Stimulated activated CD8-positive, alpha-beta memory T cell treated with anti-CD3 and anti-CD28 coated beads, Interleukin-15, amount 100 ng/mL, for 4 hours (primary cell): ENCODE measurements at places on chromosomes 7 and 10.

DNA sequence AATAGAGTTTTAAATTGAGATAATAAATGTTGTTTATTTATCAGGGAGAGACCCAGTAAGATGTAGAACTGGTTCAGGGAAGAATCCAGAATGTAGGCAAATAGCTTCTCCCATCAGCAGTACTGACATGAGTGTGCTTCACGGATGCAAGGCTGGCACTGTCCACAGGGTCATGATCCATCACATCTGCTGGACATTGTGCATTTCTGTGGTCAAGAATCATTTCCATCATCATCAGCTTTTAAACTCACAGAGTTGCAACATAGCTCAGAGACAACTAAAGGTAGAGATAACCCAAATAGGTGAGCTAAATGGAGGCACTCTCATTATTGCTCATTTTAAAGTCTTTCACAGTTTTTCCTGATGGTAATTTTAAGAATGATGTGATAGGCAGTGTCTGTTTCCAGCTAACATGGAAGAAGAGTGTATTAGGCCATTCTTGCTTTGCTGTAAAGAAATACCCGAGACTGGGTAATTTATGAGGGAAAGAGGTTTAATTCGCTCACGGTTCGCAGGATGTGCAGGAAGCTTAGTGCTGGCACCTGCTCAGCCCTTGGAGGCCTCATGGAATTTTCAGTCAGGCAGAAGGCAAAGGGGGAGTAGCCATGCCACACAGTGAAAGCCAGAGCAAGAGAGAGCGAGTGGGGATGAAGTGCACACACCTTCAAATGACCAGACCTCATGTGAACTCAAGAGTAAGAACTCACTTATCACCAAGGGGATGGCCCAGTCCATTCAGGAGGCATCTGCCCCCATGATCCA, 80.8 kb downstream of the INPP5A start:
- no peak for DNase-seq

DNA sequence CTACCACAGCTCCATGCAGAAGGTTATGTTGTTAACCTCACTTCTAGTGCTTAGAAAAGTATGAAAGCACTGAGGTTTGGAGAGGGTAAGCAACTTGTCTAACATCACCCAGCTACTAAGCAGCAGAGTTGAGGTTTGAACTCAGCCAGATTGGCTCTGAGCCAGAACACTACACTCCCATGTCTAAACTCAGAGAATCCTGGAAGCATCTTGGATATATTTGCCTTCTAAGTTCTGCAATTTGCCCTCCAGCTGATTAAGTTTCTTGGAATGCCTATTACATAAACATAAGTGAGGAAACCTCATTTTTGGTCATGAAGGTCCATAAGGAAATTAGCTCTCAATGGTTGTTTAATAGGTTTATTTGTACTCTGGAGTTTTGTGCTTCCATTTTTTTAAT, 78.1 kb upstream of the PHYHIPL start:
- no peak for DNase-seq

DNA sequence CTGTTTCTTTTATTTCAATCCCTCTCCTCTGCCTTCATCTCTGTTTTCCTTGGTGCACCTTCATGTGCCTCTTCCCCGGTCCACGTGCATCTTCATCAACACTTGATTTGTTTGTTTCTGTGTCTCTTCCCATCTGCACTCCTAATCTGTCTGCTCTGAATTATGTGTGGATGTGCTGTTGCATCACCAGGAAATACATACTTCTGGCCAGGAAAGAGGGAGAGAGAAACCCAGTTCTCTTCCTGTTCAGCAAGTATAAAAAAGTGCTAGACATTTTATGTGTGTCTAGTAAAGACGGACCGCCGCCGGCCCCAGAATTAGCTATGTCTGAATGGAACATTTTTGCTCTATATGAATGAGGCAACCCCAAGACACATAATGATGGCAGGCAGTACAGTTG, 93.8 kb downstream of the CALD1 start:
- no peak for DNase-seq

DNA sequence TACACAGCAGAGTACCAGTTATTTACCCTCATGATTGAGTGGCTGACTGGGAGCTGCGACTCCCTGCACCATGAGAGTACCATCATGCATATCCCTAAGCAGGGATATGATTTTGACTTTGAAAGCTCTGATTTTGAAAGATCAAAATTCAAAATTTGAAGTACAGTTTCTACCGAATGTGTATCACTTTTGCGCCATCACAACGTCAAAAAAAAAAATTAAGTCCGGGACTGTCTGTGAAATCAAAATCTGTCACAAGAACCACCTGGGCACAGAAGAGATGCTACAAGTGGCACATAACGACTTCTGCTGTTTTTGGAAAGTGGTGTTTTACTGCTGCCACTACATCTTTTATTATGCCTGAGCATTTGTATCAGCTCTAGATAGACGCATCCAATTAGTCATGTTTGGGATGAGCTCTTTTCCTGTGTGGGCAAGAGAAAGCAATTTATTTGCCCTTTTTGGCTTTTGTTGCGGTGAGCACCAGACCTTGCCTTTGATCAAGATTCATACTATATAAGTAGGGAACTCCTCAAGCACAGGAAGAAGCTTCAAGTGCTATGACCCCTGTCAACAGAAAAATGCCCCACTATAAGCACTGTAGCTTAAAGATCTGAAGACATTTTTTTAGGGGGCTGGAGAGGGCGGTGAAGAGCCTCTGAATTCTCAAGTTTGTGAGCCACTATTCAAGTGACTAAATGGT, 10.7 kb downstream of the MTPN start:
- no peak for DNase-seq

- DNase-seq, result peak; percentile 57
Observed at GRCh38 chr10:100046021-100046486, 35.6 kb downstream of the CPN1 start.

DNA sequence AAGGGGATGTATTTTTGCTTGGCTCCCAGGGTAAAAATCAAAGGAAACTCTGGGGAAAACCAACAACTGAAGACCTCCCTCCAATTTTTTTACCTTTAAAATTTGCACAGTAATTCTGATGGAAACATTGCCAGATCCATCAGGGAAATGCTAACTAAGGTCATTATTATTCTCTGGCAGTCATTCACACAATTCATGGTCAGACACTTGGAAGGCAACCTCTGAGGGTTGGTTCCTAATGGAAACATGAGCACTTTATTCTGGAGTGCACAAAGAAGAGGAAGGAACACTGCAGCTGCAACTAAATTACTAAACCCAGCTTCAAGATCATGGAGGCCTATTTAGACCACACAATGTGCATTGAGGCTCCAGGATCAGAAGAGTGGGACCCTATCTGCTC, 34.2 kb downstream of the SRI start:
- no peak for DNase-seq

- no peak for DNase-seq
Observed at GRCh38 chr10:125152450-125153368, 7.7 kb downstream of the CTBP2 start.

GRCh38 chr10:4450981-4451908, 374.8 kb upstream of the AKR1E2 start:
- DNase-seq, result no peak

- no peak for DNase-seq
Observed at GRCh38 chr10:68987611-68988010, 992 bp upstream of the KIFBP start.

DNA sequence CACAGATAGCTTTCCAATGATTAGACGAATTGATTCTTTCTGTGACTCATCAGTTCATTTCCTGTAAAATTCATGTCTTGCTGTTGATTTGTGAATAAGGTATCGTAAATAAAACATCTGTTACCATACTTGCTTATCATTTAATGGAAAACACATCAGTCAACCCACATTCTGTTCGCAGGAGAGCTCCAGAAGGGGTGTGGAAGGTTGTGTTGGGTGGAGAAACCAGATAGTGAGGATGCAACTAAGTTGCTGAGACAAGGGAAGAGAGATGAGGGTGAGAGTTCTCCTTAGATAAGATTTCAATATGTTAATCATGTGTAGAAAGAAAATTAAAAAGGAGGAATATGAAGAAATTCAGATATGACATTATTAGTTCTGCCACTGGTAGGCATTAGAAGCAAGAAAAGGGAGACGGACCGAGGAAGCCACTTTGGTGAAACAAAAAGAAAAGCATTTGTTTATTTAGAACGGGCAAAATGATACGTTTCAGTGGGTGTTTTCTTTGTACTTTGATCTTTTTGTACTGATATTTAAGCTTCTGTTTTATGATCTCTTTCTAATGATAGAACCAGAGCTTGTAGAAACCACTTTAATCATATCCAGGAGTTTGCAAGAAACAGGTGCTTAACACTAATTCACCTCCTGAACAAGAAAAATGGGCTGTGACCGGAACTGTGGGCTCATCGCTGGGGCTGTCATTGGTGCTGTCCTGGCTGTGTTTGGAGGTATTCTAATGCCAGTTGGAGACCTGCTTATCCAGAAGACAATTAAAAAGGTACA, 7.8 kb downstream of the CD36 start:
- DNase-seq, result no peak

DNA sequence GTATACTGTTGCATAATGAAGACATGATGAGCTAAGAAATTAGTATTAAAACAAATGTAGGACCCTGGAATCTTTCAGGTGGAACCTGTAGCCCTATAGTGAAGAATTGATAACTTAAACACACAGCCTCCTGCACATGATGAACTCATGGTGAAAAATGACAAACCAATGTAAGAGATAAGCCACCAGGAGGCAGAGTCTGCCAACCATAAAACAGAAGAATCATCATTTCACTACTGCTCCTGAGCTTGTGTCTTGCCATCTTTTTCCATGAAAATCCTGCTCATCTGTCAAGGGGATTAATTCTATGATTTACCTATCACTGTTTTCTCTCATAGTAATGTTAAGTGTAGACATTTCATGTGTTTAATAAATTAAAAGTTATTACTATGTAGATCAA, 363.9 kb downstream of the MALRD1 start:
- DNase-seq, result no peak

GRCh38 chr7:47536661-47537611, 45.0 kb downstream of the TNS3 start:
- DNase-seq, result no peak

GRCh38 chr10:123666318-123667236, at the start of gene GPR26:
Gene GPR26, plus strand, starts transcription at chr10:123666355. Its CDS starts 53 bp downstream, at chr10:123666408.
- DNase-seq, result no peak

DNA sequence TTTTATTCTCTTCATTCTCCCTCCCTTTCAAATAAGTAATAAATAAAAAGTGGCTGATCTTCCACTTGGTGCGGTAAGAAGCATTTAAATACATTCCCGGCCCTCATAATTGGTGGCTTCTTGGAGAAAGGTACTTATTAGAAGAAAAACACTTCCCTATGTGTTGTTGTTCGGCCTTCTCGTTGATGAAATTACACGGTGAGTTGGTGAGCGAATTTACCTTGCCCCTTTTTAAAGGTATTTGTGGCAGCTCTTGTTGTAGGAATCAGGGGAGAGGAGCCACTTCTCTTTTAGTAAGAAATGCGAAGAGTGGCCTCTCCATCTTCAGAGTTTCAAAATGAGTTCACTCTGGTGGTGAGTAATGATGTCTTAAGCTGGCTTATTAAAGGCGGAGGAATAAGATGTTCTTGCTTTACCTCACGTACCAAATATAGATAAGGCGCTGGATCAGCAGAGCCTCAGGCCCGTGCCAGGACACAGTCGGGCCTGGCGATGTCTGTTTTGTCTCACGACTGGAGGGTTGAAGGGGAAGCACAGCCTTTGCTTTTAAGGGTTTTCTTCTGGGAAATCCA, 135.9 kb downstream of the CUX1 start:
- no peak for DNase-seq

- no peak for DNase-seq
Observed at GRCh38 chr7:107494884-107495283, 25.0 kb downstream of the GPR22 start.

DNA sequence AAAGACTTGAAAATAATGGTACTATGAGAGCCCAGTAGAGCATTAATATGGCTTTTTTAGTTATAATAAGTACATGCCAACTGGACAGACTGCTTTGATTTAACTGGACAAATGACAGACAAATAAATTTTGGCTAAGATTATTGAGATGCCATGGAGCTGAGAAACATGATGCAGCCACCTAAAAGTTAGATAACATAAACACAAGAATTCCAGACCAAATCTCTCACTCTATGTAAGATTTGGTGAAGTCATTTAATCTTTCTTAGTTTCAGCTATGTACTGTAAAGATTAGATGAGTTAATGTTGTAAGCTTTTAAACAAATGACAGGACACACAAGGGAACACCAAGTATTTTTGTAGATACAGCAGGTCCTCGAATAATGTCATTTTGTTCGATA, 118.2 kb downstream of the CACNA2D1 start:
- DNase-seq, result no peak

DNA sequence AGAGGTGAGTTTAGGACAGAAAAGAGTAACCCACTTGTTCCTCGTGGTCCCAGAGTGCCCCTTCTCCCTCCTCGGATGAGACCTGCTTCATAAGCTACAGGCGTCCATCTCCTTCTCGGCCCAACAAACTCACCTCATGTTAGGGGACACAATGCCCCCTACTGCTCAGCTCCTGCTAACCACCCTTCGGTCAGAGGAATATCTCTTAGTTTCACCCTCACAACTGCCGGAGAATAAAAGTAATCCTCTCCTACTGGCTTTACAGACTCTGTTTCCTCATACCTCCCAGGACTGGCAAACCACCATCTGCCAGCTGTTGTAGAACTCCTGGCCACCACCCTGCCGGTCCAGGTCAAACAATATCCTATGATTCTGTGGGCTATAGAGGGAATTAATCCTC, 3.2 kb downstream of the AKR1B15 start:
- no peak for DNase-seq

GRCh38 chr7:159006610-159007130, 138.0 kb downstream of the VIPR2 start:
- no peak for DNase-seq

DNA sequence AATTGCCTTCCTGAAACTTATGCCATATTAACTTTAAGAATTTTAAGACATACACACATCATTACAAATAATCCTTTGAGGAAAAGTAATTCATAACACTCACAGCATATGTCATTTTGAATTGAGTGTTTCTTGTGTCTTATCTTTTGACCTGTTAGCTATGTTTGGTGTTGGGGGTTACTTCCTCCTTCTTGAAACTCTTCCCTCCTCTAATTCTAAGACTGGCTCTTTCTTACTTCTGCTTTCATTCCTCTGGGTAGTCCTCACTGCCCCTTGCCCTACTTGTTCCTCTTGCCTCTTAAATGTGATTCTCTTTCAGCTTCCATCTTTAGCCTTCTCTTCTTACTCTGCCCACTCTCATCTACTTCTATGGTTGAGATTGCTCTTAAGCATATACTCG, 28.3 kb upstream of the PIP4K2A start:
- no peak for DNase-seq

GRCh38 chr10:31642281-31642680, 286.4 kb downstream of the ARHGAP12 start:
- no peak for DNase-seq

GRCh38 chr7:69517985-69518704, 80.1 kb upstream of the AUTS2 start:
- no peak for DNase-seq

DNA sequence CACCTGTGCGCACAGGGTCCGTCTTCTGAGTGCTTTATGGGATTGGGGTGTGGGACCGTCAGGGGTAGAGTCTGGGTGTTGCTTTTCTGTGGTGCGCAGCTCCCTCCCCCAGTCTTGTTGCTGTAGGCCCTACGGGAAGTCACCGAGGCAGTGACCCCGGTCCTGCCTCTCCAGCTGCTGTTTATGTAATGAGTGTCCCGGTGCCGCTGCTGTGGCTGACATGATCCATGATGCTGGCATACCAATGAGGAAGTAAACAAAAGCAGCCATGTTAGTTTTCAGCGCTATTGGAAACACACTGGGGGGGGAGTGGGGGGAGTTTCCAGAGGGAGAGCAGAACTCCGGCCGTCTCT, 1.1 kb downstream of the TRIM8 start:
- no peak for DNase-seq

GRCh38 chr7:151291206-151291605, 42.7 kb upstream of the SMARCD3 start:
- no peak for DNase-seq

- no peak for DNase-seq
Observed at GRCh38 chr7:4755045-4755444, 20.4 kb upstream of the AP5Z1 start.
